ENCODE measurements at places on chromosomes 7 and 10.

DNA sequence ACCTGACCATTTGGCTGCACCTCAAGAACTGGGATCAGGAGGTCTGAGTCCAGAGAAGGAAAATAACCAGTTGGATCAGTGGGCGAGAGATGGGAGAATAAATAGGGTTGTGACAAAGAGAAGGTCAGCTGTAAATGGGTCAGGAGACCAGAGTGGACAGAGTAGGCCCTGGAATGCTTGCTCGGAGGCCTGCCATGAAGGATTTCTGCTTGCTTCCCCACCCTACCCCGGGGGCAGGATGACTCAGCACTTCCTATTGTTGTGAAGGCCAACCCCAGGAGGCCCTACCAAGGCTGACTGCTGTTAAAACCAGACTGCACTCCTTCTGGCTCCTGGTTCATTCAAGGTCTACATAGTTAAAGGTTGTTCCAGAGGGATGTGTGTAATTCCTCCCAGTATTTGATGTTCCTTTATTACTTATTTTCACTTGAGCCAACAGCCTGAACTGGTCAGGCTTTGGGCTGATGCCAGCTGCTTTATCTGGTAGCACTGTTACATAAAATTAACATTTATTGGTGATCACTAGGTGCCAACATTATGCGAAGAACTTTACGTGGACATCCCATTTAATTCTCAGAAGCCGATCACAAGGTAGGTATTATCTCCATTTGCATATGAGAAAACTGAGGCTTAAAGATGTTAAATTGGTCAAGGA is 27.3 kb upstream of the IFRD1 start:
- peak; percentile 3 for DNase-seq

GRCh38 chr10:23422003-23422411 is 16.9 kb upstream of the OTUD1 start:
- no peak for DNase-seq

GRCh38 chr10:133224756-133225372 is 5.2 kb upstream of the UTF1 start:
- no peak for DNase-seq

- no peak for DNase-seq
These were observed 56.4 kb downstream of the BBS9 start for GRCh38 chr7:33185786-33186185.

- DNase-seq: no peak
These were observed 70.7 kb downstream of the CDHR3 start for GRCh38 chr7:106033735-106034134.

GRCh38 chr7:46165276-46165675 is 244.2 kb upstream of the IGFBP3 start:
- no peak for DNase-seq

DNA sequence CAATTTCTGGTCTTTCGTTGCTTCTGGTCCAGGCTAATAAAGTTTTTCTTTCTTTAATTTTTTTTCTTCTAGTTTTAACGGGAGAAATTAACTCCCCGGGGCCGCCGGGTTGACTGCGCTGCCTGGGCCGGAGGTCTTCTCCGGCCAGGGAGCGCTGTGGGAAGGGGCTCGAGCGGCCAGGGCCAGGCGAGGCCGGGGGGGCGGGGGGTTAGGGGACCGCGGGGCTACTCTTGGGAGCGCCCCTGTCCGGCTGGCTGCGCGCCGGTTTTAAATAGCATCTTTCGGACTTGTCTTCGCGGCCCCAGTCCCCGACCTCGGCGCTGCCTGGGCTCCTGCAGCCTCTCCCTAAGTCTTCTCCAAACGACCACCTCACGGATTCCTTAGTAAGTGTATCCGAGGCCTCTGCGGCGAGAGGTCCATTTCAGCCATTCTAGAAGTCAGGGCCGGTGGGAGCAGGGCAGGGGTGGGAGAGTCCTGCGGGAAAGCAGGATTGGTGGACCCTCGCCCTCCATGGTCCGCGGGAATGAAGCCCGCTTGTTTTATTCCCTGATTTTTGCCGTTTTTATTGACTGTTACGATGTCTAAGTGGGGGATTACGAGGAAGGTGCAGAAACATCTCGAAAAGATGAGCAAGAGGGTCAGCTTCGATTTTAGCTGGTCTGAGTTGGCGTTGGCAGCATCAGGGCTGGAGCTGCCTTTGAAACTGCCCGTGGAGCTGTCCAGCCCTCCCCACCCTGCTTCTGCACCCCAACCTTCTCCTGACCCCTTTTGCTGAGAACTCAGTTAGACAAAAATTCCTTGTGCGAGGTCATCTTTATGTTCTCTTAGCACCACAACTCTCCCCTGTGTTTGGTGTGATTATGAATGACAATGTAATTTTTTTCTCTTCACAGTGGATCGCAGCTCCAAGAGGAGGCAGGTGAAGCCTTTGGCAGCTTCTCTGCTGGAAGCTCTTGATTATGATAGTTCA is 555 bp downstream of the PHF14 start:
- DNase-seq: no peak

- DNase-seq: no peak
These were observed 59.8 kb downstream of the CPVL start for GRCh38 chr7:29086545-29086944.

DNA sequence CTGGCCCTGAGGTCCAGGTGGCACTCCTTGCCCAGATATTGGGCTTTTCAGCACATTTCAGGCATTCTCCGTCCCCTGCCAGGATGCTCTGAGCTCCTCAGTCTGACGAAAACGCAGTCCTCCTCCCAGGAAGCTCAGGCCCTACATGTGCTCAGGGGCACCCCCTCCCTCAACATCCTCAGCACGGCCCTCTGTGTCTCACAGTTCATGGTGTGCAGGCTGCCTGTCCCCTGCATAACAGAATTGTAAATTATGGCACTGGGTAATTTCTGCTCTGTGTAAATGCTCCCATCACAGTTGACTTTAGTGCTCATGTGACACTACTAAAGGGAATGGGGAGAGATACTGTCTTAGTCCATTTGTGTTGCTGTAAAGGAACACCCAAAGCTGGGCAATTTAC is 563.8 kb downstream of the DNAJB6 start:
- DNase-seq: no peak

GRCh38 chr10:132247943-132248342 is 59.8 kb downstream of the STK32C start:
- no peak for DNase-seq

DNA sequence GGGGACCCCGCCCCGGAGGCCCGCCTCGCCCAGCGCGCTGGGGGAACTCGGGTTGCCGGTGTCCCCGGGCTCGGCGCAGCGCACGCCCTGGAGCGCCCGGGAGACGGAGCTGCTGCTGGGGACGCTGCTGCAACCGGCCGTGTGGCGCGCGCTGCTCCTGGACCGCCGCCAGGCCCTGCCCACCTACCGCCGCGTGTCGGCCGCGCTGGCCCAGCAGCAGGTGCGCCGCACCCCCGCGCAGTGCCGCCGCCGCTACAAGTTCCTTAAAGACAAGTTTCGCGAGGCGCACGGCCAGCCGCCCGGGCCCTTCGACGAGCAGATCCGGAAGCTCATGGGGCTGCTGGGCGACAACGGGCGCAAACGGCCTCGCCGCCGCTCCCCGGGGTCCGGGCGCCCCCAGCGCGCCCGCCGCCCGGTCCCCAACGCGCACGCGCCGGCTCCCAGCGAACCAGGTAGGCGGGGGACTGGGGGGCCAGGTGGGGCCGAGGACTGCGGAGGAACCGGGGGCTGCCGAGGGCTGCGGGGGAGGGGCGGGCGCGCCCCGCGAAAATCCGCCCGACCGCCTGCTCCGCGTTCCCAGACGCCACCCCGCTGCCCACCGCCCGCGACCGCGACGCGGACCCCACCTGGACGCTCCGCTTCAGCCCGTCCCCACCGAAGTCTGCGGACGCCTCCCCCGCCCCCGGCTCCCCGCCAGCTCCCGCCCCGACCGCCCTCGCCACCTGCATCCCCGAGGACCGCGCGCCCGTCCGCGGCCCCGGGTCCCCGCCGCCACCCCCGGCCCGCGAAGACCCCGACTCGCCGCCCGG is 574 bp downstream of the UTF1 start:
- no peak for DNase-seq

- no peak for DNase-seq
These were observed 59.9 kb upstream of the AQP1 start for GRCh38 chr7:30851651-30852307.

DNA sequence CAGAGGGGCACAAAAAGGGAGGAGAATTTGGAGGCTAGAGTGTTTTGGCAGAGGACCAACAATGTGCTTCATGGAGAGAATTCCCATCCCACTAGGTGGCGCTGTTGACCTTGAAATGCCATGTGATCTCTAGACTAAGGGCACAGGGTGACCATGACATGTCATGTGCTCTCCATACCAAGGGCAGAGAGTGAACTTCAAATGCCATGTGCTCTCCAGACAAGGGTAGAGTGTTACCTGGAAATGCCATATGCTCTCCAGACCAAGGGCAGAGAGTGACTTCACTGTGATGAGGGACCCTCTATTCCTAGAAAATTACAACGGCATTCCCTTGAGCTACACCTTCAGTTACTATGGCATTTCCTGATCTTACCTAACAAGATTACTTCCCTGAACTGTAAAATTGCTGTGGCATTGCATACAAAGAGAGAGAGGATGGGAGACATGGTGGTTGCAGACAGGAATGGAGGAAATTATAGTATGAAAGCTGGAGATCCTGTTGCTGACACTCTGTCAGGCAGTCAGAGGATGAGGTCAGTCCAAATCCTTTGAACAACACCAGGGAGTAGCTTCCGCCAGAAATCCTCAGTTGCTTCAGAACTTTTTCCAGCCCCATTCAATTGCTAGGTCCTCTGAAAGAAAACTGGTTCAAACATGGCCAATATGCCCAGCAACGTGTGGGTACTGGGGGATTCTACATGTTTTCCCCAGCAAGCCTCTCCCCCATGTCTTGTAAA is 60.9 kb upstream of the ACSM6 start:
- no peak for DNase-seq

DNA sequence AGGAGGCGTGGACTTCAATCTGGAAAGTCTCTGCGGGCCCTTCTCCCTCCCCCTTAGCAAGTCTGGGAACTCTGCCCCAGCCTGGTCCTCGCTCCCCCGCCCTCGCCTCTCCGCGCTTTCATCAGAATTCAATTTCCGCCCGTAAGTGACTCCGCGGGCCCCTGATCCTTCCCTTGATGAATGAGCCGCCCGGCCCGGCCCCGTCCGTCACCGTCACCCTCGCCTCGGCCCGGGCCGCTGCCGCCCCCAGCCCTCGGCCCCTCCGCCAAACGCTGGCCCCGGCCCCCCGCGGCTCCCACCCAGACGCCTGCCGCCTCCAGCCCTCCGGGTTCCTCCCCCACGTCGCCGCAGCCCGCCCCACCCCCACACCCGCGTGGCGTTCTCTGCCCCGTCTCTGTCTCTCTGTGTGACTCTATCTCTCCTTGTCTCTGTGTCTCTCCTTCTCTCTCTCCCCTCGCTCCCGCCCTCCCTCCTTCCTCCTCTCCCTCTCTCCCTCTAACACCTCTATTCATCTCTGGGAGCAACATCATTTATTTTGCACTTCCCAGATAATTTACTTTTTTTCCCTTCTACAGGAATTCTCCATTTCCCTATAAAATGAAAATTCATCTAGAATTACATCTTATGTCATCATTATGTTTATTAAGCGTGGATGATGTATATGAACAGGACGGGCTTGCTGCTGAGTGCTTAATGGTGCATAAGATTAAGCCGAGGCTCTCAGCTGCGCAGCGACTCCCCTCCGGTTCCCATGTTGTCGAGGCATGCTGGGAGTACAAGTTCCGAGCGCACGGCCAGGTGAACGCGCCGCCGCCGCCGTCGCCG is 91.2 kb upstream of the PAX2 start:
- DNase-seq: no peak

DNA sequence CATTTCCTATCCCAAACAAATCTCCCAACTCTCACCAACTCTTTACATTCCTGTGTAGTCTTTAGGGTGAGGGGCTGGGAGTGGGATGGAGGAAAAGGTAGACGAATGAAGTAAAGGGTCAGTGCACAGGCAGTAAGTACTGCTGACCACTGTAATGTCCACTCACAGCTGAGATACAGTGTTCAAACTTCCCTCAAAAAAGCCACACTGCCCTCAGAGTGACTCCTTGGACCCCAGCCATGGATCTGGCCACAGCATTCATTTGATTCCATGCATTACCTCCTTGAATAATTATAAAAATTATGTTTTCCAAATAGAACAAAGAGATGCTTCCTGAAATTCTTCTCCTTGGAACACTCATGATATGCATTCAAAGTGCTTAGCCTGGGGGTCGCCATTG is 19.8 kb upstream of the HIPK2 start:
- no peak for DNase-seq

DNA sequence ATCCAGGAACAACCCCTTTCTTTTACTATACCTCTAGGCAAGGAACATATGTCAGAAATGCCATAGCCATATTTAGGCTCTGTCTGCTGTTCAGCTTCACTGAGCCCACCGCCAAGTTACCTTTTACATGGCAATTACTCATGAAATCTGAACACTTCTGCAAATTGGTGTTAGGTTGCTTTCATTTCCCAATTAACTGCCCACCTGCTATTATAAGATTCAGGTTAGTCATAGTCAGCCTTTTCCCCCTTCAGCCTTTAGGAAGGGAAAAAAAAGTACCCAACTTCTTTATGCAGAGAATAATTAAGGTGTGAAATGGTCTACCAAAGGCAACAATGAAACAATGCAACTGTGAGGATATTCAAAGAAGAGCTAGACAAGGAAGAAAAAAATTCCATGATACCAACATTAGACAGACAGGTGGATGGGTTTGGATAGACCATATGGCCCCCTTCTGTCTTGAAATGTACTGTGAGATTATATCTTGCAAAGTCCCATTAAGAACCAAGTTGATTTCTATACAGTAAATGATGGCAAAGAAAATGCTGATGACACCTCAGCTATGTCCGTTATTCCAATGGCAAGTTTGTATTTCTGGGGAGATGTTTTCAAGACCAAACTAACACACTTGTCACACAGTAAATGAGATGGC is 442.1 kb upstream of the NRP1 start:
- no peak for DNase-seq
